ENCODE measurements at places on chromosomes 4 and X.

- no peak for DNase-seq
Measured at GRCh38 chr4:149161247-149161646, 654.4 kb downstream of the IQCM start.

DNA sequence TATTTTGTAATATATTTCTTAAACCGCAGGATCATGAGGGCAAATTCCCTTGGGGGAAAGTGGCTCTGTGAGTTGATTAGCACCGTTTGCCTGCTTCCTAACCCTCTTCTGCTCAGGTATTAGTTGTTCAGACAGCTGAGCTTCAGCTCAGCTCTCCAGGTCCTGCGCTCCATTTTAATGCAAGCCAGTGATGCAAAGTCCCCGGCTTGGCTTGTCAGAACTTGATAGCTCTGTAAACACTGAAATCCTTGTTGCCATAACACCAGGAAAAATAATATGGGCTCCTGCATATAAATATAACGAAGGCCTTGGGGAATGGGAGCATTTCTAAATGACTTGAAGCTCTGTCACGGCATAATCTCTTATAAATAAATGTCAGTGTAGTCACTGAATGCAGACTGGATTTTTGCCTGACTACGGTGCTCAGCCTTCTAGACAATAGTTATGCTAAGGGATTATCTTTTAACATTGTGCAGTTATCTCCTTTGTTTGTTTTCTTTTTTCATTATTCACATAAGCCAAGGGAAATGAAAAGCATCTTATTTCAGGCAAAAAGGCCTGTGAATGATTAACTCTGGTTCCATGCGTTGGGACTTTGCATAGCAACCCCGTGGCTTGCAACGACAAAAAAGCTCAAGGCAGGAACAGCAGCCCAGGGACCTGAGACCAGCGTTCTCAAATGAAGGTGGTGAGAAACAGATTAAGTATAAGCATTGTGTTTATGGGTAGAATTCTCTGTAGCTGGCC lies 253.2 kb downstream of the SPRY1 start:
- DNase-seq: no peak

- DNase-seq: no peak
Measured at GRCh38 chr4:80334568-80334967, 962 bp upstream of the CFAP299 start.

DNA sequence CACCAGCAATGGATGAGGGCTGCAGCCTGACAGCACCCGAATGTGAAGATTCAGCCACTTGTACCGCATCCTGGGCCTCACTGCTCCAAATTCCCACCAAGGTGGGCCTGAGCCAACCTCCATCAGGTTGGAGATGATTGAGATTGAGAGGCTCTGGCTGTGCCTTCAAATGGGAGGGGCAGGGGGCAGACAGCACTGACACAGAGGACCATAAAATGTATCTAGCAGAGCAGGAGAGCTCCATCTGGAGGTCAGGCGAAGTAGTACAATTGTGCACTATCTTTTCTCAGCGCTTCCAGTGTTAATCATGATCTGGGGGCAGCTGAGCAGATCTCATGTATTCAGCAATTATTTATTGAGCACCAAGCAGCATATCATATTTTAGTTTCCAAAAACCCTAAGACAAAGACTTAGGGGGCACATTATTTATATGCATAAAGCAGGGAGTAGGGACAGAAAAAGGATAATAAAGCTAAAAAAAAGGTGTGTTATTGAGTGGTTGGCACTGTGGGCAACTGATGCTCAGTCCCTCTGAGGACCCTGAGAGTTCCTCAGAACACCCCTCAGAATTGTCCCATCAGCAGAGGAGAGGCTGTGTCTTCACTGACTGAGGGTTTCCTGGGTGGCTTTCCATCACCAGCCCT lies 31.6 kb upstream of the C1QTNF7 start:
- peak; percentile 29 for DNase-seq

DNA sequence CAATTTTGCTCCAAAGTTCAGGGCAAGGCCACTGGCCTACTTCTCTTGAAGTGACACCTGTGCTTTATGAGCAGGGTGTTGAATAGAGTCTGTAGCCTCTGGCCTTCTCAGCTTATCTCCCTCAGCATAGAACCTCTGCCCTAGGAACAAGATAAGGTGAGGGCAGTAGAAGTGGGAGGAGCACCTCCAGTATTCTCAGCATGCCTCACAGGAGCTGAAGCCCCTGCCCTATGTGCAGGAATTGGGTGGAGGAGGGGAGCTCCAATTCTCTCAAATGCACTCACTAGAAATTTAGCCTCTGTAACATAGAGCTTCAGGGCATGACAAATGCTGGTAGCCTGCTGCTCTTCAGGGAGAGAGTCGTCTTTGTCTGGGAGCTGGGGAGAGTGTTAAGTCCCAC lies 479.3 kb downstream of the IL1RAPL1 start:
- no peak for DNase-seq

DNA sequence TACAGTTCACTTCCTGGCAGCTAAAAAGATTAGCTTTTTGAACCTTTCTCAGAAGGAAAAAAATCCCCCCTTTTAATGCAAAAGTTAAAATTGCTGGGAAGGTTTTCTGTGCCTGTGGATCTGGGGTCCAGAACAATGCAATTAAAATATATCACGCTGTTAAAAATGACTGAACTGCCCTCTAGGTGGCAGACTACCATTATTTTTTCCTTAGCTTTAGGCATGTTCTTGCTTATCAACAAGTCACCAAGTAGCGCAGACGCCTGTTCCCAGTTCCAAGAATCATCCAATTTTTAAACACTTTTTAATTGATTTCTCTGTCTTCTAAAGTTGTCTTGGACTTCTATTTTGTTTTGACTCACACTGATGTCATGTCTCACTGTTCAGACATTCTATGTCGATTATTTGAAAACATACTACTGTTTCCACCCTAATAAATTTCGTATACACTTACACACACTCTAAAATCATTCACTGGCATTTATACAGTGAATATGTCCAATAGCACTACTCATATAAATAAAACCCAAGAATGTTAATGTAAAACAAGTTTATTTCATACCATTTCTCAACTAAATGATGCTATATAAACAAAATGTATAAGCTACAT lies 661.6 kb downstream of the RAPGEF2 start:
- DNase-seq: no peak

- no peak for DNase-seq
Measured at GRCh38 chr4:188722911-188723310, 583.7 kb downstream of the TRIML1 start.
